ENCODE measurements at places on chromosomes 16 and 17. TPM values are rescaled to one million over a fixed set of nuclear protein-coding genes. Genes with fewer than 3 reads are reported as not detected.

The TAOK2 gene
- 52.6 TPM for total RNA-seq

The KRT31 gene
- total RNA-seq, result not detected

The ABCA8 gene
- total RNA-seq, result 54.4 TPM

The SECTM1 gene
- total RNA-seq, result 16.2 TPM

The KRT17 gene
- total RNA-seq, result 18.5 TPM

The TBC1D3K gene
- not detected for total RNA-seq

The FTO gene
- total RNA-seq, result 102 TPM

The MEOX1 gene
- total RNA-seq, result 5.7 TPM

The C1QTNF1 gene
- 76.5 TPM for total RNA-seq

The AANAT gene
- not detected for total RNA-seq

The KCNG4 gene
- total RNA-seq, result not detected

Data from gastroesophageal sphincter (tissue), 4 donors.